H1 (cell line): ENCODE measurements at places on chromosomes 1 and 21. TPM values are rescaled to one million over a fixed set of nuclear protein-coding genes. Genes with fewer than 3 reads are reported as not detected.
A peak's percentile ranks its signal among the peaks of the same experiment; 100 is the strongest.

AJAP1 gene
- polyA plus RNA-seq = 1.9 and 2.2 TPM in 2 replicates

DNA sequence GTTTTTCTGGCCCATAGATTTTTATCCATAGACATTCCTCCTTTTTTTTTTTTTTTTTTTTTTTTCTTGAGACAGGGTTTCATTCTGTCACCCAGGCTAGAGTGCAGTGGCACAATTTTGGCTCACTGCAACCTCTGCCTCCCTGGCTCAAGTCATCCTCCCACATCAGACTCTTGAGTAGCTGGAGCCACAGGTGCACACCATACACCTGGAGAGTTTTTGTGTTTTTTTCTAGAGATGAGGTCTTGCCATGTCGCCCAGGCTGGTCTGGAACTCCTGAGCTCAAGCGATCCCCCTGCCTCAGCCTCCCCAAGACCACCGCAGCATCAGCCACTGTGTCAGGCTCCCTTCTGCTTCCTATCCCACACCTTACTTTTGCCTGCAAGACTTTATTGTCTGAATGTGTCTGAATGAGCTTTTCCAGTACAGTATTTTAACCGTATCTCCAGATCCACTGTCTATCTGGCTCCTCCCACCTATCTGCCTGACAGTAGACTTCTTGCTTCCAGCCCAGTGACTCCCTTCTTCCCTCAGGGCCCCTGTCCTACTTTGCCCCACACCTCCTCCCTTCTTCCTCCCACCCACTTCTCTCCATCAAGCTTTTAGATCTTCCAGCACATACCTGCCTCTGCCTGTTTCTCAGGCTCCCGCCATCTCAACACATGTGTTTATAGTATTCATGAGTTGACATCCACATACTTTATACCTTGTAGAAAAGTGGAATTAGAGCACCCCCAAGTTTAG, 6.1 kb downstream of the C1orf21 start:
- H3K27me3 ChIP-seq = no peaks in the 10 kb centered on the region; the same call in 1 of the 2 replicates
- H3K36me3 ChIP-seq = no peaks in the 10 kb centered on the region
- H3K4me1 ChIP-seq = peaks cover 7% of the 10 kb centered on the region
- H3K4me3 ChIP-seq = no peak overlapping the region
- DNase-seq = no peak
- no peak overlapping the region for H3K27ac ChIP-seq

GRCh38 chr1:237247442-237247841, 205.5 kb downstream of the RYR2 start:
- H3K27ac ChIP-seq = no peak overlapping the region
- DNase-seq = no peak
- no peaks in the 10 kb centered on the region; the same call in 1 of the 2 replicates for H3K4me1 ChIP-seq
- no peaks in the 10 kb centered on the region for H3K36me3 ChIP-seq
- H3K27me3 ChIP-seq = no peaks in the 10 kb centered on the region

MAP3K21 gene
- polyA plus RNA-seq = 15.9 and 21.2 TPM in 2 replicates

DNA sequence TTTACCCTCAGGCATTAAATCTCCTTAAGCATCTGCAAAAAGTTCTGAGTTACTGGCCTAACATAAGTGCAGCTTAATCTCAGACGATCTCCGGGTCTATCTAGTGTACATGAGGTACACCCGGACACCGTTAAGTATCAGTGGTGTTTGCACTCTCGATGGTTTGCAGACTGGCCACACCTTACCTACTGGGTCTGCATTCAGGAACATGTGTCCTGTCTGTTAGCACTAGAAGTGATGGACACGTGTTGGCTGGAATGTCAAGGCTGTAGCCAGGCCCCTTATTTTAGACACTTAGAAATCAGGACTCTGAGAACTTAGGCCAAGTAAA, 783 bp upstream of the AGL start:
- H3K27me3 ChIP-seq = no peaks in the 10 kb centered on the region
- peaks cover 6% of the 10 kb centered on the region for H3K4me1 ChIP-seq
- H3K4me3 ChIP-seq = peak overlapping the region; percentile 82
- DNase-seq = no peak
- peak overlapping the region; percentile 84; the same call in 1 of the 2 replicates for H3K27ac ChIP-seq

C8B gene
- not detected in 2 replicates for polyA plus RNA-seq

TRIM46 gene
- polyA plus RNA-seq = 21.6 and 34.7 TPM in 2 replicates

FLAD1 gene
- 143 and 189 TPM in 2 replicates for polyA plus RNA-seq

PTGFR gene
- 0.02 and 0.05 TPM in 2 replicates for polyA plus RNA-seq

GRCh38 chr1:16217061-16217785, 4.8 kb upstream of the ARHGEF19 start:
- H3K4me3 ChIP-seq = peak overlapping the region; percentile 62
- peaks cover 6% of the 10 kb centered on the region for H3K4me1 ChIP-seq
- H3K27ac ChIP-seq = no peak overlapping the region
- peak; percentile 98 for DNase-seq
- H3K27me3 ChIP-seq = peaks cover 4% of the 10 kb centered on the region; the same call in 1 of the 2 replicates
